ENCODE measurements at places on chromosomes 6 and 20.

- DNase-seq, result no peak
These were observed 443.1 kb upstream of the FLRT3 start for GRCh38 chr20:14780508-14780907.

- DNase-seq, result no peak
These were observed 20.4 kb downstream of the MAFB start for GRCh38 chr20:40668449-40669228.

DNA sequence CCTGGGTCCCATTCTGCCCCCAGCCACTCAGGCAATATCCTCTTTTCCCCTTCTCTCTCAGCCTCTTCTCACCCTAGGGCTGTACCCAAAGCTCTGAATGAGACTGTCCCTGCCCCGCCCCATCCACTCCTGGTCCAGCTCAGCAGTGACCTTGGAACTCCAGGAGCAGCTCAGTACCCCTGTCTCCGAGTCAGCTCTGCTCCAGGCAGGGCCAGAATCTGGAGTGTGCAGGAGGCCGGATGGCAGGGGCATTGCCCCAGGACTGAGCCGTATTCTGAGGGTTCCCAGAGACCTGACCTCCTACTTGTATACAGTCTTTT lies 2.0 kb upstream of the RAET1G start:
- DNase-seq, result no peak

DNA sequence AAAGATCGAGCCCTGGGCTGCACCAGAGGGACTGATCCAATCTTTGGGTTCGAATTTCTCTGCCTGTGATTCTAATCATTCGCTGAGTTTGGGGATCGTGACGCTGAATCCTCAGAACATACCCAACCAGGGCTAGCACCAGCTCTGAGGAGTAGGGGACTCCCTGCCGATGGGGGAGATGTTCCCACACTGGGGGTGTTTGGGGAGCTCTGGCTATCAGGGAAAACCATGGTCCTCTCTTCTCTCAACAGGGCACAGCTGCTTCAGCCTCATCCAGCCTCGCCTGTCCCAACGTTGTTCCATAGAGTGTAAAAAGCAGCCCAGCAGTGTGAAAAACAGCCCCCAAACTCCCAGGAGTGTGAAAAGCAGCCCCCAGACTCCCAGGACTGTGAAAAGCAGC lies 136.6 kb downstream of the ANKRD60 start:
- DNase-seq, result no peak

DNA sequence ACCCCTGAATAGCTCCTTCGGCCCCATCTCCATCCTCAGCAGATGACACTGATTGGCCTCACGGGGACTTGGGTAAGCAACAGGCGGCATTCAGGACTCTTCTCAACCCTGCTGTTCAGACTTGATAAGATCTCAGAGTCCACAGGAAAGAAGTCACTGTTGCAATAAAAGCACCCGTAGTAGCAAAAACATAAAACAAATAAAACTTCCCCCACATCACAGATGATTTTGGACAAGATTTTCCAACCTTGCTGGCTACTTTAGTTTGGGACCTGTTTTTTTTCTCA lies 17.1 kb upstream of the C20orf144 start:
- no peak for DNase-seq

GRCh38 chr6:16773362-16773761 lies 12.1 kb upstream of the ATXN1 start:
- no peak for DNase-seq

DNA sequence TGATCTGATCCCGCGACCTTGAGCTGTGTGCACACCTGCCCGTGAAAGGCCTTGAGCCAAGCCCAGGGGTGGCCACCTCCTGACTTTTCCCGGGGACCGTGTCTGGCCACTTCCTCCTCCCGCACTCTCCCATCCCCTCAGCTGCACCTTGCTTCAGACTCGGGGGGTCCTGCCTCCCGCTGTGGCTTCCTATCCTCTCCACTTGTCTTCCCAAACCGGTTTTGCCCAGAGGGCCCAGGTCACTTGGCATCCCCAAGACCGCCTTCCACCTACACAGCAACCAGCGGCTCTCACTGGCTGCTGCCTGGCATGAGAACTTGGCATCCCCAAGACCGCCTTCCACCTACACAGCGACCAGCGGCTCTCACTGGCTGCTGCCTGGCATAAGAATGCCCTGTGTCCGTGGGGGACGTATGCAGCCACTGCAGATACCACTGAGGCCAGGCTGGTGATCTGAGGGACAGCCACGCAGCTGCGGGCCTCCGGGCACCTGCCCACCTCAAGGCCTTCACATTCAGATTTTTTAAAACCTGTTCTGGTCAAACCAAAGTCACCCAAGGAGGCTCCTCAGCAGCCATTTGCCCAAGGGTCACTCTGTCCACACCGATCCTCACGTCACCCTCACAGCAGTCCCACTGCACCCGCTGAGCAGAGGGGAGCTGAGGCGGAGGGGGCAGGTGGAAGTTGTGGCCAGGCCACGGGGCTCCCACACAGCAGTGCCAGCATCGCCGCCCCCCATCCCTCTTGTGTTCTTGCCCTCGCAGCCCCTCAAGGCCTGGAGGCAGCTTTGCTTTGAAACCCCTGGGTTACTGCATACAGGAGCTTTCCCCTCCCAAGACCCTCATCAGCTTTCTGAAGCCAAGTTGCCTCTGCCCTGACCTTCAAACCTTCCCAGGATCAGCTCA lies 245.5 kb downstream of the TAF4 start:
- DNase-seq, result no peak

- DNase-seq, result no peak
These were observed 175.6 kb downstream of the SYNE1 start for GRCh38 chr6:152461556-152461955.

GRCh38 chr6:42049948-42050296 lies 402 bp upstream of the TAF8 start:
- DNase-seq, result no peak

DNA sequence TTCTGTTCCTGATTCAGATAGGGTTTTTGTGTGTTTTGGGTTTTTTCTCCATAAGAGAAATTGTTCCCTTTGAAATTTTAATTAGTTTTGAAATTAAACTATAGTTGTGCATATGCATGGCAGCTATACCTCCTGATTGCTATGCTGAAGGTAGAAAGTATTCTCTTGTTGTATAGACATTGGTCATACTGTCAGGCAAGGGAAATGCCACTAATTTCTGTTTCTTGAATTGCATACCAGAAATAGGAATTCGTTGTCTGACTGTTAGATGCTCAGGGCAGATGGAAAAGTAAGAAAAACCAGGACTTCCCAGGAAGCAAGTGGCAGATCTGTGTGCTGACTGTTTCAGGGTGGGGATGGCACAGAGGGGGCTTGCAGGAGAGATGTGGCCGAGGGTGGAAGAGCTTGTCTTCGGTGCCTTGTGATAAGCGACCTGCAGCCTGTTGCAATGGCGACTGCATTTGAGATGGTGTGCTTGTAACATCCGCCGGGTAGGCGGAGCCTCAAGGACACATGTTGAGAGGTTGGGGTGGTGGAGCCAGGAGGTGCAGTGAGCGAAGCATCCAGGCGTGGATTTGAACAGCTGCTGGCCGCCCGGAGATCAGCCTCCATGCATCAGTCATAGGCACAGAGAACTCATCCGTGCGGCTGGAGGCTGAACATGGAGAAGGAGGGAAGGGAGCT lies 42.8 kb downstream of the RREB1 start:
- DNase-seq, result peak; percentile 92

GRCh38 chr6:110114004-110114403 lies 65.5 kb downstream of the WASF1 start:
- no peak for DNase-seq

DNA sequence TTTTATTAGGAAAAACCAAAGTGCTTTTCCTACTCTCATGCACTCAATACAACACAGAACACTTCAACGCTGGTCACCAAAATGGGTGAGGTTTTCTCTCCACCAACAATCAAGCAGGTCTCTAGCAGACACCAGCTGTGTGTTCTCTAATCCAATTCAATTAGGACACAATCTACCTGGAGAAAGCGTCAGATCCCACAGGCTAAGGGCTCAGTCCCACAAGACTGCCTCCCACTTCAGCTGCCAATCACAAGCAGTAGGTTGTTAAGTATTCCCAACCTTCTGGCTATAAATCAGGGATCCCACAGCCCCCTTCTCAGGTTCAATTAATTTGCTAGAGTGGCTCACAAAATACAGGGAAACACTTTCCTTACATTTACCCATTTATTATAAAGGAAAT lies 47.7 kb downstream of the STMND1 start:
- DNase-seq, result no peak

DNA sequence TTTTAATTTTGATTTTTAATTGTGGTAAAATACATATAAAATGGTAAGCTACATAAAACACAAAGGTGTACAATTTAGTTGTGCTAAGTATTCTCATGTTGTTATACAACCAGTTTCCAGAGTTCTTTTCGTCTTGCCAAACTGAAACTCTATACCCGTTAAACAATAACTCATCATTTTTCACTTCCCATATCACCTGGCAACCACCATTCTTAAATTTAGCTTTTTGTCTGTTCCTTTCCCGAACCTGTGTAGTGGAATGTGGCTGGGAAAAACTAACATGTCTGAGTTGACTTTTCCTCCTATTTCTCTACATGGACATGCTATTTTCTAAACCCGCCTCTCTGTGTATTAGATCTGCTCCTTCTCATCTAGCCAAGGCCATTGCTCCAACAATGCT lies 27.6 kb downstream of the RPRD1B start:
- DNase-seq, result no peak

- no peak for DNase-seq
These were observed 363.8 kb downstream of the PRKN start for GRCh38 chr6:162363757-162364156.

DNA sequence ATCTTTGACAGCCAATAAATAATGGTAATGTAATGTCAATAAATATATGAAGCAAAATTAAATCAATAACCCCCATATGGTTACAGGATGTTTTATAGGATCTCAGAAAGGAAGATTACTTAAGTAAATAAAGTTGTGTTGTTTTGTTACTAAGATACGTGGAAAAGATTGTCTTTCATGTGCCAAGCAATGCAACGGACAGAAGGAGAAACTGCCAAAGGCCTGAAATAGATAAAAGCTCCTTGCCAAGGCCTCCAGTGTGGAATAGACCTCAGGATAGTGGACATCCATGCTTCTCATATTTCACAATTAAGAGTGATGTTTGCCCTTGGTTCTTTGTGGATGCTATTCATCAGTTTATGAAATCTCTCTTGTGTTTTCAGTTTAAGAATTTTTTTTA lies 16.4 kb upstream of the FNDC1 start:
- DNase-seq, result no peak

DNA sequence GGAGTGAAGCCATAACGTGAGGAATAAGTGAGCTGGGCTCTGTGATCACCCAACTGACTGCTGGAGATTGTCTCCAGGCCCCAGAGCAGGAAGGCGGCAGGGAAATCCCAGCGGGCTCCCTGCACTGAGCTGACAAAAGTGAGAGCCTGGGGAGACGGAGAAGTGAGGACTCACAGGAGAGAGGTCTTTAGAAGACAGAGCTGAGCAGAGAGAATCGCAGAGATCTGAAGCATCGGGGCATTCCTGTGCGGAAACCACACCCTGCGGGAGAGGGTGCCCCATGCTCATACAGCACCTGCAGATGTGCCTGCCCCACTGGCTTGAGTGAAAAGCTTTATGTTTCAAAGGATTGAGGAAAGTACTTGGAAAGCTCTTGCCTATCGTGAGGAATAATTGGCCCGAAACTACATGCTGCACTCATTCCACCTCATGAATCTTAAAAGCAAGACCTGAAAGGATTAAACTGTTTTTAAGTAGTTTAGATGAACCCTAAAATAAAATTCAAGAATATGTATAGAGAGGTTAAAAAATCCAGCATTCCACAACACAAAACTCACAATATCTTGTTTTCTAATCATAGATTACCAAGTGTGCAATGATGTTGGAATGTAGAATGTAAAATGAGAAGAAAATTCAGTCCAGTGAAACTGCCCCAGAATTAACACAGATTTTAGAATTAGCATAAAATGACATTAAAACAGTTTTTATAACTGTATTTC lies 17.7 kb upstream of the THBS2 start:
- no peak for DNase-seq

- DNase-seq, result no peak
These were observed 11.6 kb upstream of the F13A1 start for GRCh38 chr6:6331946-6332601.

DNA sequence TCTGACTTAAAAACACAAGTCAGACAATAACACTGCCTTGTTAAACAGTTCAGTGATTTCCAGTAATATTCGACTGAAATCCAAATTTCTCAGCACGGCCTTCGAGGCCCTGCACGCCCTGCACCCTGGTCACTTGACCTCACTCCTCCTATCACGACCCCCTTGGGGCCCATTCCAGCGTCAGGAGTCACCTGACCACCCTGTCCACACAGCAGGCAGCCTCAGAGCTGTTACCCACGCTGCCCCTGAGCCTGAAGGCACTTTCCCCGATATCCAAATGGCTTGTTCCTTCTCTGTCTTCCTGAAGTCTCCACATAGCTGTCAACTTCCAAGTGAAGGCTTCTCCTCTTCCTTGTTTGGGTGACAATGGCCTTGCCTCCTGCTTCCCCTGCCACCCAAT lies 33.1 kb upstream of the SMOC2 start:
- no peak for DNase-seq

DNA sequence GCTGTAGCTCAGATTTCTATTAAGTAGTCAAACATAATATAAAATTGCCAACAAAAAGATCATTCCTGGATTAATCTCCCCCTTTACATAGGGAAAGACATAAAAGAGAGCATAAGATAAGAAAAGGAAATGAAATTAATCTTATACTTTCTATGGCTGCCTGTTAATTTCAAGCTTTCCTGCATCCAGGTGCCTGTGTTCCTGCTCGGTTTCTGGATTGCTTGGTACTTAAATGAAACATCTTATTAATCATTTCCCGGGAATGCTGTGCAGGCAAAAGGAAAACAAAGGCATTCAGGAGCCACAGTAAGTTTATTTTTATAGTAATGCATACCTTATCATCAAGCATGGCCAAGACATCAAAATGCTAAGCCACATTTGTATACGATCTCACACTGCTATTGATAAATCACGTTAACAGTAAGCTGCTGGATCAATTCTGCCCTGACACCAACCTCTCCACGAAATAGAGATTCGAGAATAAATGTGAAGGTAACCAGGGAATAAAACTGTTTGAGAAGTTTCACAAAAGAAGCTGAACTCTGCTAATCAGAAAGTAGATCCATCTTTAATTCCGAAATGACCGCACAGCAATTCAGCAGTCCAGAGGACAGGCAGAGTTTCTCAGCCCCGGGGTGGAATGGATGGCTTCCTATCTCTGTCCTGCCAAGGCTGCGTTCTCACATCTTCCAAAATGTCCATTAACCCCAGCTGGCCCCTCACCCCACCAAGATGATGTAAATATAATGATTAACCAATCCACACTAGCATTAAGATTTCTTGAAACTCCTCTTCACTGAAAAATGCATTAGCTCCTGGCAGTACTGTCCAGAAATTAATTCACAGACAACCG lies 32.6 kb upstream of the APCDD1L start:
- DNase-seq, result no peak
